ENCODE measurements at places on chromosomes 5 and 9.

- DNase-seq = no peak
Observed at GRCh38 chr5:5409151-5409810, 13.2 kb upstream of the ICE1 start.

GRCh38 chr9:113650207-113651131, 186.9 kb downstream of the RGS3 start:
- no peak for DNase-seq

GRCh38 chr9:129995409-129996160, 47.4 kb downstream of the FNBP1 start:
- no peak for DNase-seq

GRCh38 chr9:122226758-122227574, 1.8 kb downstream of the LHX6 start:
- DNase-seq = no peak

GRCh38 chr5:172444626-172445365, 9.5 kb downstream of the SH3PXD2B start:
- no peak for DNase-seq

DNA sequence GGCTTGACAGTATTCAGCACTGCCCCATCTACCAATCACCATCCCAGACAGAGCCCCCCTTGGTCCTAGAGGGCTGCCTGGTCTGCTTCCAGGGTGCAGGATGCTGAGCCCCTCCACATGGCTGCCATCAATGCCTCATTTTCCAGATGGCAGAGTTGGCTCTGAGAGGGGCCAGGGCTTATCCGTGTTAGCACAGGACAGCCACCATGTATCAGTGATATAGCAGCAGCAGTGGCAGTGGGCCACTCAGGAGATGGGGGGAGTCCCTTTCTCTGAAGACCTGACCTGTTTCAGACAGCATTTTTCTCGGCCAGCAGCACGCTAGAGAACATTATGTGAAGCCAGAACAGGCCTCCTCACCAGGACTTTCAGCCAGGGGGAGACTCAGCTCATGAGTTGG, 1.6 kb upstream of the SMIM32 start:
- no peak for DNase-seq

GRCh38 chr5:61228691-61229280, 66.5 kb upstream of the SMIM15 start:
- no peak for DNase-seq

DNA sequence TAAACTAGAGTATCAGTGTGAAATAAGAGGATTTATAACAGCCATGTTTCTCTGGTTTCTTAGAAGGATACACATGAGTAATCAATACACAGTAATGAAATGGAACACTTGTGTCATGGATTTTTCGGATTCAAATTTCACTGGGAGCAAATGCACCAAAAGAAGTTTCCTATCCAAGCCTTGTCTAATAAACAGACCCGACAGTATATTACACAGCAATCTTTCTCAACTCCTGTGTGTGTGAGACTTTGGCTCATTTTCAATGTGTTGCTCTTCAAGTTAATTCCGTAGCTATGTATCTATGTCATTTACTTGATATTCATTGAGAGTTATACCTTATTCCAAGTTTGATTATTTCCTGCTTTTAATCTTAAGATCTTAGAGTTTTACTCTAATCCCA, 930.2 kb downstream of the MAT2B start:
- no peak for DNase-seq

GRCh38 chr5:56861893-56862485, 46.6 kb downstream of the MAP3K1 start:
- no peak for DNase-seq

Data from stimulated activated CD4-positive, alpha-beta T cell treated with anti-CD3 and anti-CD28 coated beads, Interleukin-1b, Interleukin-23, amount 100 ng/mL, for 24 hours (primary cell).